HFFc6 (cell line): ENCODE measurements at places on chromosomes 6 and 20. TPM values are rescaled to one million over a fixed set of nuclear protein-coding genes. Genes with fewer than 3 reads are reported as not detected.

The CLVS2 gene
- total RNA-seq = not detected in 3 replicates

The COQ3 gene
- 6.3 and 12.8 TPM in 2 replicates for total RNA-seq

The NMBR gene
- total RNA-seq = 0.14 TPM in 1 of 2 replicates, not detected in the other

The SPDEF gene
- total RNA-seq = not detected in 3 replicates

The KCNK5 gene
- not detected in 3 replicates for total RNA-seq

The MUC21 gene
- total RNA-seq = not detected in 3 replicates
